ENCODE measurements at places on chromosomes 6 and 20.

DNA sequence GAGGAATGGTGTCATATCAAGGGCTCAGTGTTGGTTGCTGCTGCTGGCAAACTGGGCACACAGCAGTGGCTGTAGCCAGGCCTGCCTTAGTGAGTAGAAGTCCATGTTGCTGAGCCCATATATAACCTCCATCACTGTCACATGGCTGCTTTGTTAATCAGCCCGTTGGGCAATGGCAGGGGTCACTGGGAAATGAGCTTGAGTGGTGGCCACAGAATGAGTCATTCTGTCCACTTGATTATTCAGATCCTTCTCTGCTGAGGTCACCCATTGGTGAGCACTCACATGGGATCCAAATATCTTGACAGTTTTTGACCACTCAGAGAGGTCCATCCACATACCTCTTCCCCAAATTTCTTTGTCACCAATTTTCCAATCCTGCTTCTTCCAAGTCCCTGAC lies 898.9 kb upstream of the EYS start:
- no peak for DNase-seq

DNA sequence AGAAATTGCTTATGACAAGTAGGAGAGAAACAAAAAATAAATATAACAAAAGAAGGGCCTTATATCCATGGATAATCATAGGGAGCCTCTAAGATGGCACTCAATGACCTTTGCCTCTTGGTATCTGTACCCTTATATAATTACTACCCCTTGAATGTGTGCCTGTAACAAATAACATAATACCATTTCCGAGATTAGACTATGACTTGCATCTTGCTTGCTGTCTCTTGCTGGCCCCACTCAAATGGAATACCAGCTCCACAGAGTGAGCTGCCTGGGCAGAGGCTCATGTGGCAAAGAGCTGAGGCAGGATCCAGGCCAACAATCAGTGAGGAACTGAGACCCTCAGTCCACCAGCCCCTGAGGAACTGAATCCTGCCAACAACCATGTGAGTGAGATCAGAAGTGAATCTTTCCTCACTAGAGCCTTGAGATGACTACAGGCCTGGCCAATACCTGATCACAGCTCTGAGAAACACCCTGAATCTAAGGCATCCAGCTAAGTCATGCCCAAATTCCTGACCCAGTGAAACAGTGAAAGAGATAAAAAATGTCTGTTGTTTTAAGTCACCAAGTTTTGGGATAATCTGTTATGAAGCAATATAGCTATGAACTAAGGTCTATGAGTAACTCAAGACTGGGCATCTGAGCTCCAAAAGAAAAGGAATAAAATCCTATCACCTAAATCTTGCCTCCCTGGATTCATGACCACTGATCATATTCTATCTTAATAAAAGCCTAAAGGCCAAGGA lies 5.5 kb downstream of the KATNA1 start:
- DNase-seq = no peak

DNA sequence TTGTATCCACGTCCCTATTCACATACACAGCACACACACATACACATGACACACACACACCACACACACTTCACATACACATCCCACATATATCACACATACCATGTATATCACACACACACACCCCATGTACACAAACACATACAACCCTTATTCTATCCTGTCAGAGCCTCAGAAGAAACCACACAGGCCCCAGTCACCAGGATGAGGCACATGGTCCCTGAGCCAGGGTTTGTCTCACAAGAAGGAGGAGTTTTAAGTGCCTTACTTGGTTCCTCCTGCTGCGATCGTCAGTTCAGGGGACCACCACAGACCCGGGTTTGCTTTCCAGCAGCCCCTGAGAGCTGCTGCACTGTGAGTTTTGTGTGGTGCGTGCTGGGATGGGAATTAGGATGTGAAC lies 23.6 kb downstream of the BFSP1 start:
- DNase-seq = no peak

DNA sequence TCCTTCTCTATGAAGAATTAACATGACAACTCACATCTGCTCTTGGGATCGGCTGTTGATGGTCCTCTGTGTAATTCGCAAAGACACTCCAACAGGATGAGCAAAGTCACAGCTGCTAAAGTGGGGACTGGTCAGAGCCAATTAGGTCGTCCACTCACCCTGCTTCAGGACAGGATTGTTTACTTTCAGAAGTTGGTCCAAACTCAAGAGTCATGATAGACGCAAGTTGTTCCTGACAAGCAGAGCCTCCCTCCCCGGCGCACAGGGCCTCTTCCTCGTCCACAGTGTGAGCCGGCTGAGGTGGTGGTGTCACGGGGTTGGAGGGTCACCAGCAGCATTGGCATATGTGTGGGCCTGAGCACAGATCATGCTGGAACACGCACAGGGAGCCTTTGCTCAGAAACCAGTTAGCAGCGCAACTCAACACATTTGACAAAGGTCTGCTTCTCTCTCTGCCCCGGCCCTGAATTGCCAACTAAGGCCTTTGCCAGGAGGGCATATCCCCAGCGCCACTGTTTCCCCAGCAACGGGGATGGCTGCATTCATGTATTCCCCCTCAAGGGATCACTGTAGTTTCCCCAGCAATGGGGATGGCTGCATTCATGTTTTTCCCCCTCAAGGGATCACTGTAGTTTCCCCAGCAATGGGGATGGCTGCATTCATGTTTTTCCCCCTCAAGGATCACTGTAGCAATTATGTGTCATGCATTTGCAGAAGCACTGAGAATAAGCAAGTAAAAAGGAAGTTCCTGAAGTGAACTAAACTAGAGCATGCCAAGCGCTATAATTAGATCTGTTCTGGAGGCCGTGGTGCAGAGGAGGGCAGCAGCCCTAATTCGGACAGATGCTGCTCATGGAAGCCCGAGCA lies 111.7 kb downstream of the THBS2 start:
- DNase-seq = no peak

GRCh38 chr20:55472704-55473103 lies 532.6 kb downstream of the CBLN4 start:
- DNase-seq = no peak

DNA sequence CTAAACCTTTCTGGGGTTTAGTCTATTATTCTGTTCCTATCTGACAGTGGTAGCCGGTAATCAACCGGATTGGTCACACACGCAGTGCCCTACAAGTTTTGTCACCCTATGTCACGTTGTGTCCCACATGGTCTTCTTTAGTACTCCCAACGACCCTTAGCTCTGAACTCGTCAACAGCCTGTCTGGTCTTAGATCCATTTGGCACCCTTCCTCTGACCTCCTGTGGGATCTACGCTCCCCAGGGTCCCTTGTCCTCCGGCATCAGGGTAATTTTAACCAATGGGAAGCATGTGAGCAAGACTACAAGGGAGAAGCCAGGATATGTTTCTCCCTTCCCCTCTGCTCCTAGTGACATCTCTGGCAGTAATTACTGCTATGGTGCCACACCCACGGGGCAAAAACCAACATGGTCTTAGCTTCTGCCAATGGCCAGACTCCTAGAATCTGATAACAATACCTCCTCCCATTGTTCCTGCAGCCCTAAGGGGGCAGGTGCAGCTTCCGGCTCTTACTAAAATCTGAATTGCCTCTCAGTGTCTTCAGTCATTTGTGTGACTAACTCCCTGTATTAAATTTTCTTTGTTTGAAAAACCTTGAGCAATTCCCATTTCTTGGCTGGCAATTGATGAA lies 56.6 kb downstream of the MAFB start:
- DNase-seq = no peak

DNA sequence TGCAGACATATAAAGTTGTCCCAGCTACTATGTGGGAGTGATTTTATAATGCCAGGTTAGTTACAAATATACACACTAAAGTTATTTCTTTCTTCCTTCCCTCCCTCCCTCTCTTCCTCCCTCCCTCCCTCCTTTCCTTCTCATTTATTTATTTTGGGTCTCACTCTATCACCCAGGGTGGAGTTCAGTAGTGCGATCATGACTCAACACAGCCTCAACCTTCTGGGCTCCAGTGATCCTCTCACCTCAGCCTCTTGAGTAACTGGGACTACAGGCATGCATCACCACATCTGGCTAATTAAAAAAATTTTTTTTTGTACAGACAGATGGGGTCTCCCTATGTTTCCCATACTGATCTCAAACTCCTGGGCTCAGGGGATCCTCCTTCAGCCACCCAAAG lies 59.2 kb downstream of the PHF20 start:
- no peak for DNase-seq

DNA sequence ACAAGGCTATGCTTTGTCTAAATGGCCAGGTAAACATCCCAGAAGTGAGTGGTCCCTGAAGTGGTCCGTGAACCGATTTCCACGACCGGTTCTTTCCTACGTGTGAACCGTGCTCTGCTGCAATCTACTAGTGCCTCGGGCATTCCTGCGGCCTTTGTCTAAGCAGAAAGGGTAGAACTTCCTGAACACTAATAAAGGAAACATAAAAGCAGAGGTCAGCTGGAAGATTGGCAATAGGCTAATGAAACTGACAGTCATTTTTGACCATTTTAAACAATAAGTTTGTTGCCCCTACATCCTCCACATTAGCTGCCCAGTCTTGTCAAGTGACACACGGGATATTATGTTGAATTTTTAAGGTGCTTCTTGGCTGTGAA lies 410.0 kb downstream of the PLCB1 start:
- DNase-seq = no peak

- DNase-seq = no peak
Measured at GRCh38 chr6:17536586-17536985, 63.5 kb upstream of the FAM8A1 start.

DNA sequence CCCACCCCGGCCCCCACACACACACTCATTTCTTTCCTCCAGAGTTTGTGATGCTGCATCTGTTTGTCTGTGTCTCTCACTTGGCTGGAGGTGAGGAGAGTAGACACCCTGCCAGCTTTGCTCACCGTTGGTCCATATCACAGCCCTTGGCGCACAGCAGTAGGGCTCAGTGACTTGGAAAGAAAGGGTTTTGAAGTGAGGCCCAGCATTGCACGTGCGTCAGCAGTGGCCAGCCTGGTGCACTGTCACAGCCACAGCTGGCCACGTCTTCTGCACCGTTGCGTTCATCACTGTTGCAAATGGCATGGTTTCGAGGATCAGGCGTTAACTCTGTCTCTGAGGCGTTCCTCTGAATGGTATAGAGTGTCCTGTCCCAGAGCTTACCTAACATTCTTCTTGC lies 3.7 kb downstream of the WFDC5 start:
- no peak for DNase-seq

DNA sequence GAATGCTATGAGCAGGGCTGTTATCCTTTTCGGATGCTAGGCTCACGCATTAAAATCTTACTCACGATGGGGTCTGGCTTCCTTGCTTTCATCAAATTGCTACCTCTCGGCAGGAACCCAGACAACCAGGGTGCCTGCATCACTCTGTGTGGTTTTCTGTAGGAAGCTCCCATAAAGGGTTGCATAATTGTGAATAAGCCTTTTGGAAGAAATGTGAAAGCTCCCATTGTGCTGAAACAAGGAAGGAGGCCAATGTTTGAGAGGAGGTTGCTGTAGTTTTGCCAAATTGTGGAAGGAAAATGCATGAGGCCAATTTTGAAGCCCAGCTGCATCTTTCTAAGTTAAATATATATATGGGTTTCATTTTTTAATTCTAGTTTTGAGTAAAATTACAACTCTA lies 615.5 kb downstream of the C6orf118 start:
- no peak for DNase-seq

- no peak for DNase-seq
Measured at GRCh38 chr6:106184629-106185028, 98.5 kb downstream of the PRDM1 start.

DNA sequence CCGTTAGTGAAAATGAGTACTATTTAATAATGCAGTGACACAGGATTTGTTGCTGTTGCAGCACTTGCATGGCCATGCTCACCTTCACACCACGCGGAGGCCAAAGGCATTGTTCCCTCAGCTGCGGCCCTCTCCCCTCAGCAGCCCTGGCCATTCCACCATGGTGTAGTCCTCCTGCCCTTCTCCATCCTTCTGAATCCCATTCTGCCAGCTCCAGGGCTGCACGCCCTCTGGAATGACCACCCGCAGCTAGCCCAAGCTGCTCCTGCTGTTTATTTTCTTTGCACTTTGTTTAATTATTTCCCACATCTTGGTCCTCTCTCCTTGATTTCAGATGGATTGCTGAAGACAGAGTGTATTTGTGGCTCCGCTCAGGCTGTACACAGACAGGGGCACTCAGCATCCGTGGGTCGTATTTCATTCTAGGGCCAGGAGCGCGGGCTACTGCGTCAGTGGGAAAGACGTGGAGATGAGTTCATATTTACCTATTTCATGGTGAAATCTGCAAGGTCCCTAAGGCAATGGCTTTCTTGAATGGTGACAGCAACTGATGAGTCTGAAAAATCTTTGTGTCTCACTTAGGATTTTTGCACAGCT lies 81.4 kb upstream of the DUSP22 start:
- DNase-seq = no peak

GRCh38 chr6:3987053-3987452 lies 91.9 kb downstream of the FAM217A start:
- no peak for DNase-seq

- DNase-seq = no peak
Measured at GRCh38 chr6:6780231-6780630, 191.7 kb downstream of the LY86 start.

DNA sequence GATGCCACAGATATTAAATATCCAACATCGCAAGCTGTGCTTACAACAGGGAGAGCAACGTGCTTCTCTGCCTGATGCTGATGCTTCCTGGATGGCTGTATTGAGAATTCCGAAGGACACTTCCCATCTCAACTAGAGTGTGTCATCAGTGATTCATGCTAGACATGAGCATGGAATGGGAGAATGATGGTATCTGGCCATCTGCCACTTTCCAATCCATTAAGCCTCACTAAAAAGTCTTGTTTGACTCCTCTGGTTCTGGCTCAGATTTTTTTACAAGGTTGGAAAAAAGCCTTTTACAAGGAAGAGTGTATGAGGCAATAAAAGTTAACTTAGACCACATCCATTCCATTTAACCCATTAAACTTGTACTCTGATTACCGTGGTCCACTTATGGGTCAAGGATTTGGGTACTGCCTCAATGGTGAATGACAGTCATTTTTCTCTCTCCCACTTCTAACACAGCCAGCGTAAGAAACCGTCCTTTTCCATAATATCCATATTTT lies 265.3 kb downstream of the UST start:
- no peak for DNase-seq

- no peak for DNase-seq
Measured at GRCh38 chr6:125312478-125312877, 10.7 kb upstream of the HDDC2 start.

GRCh38 chr20:10313215-10313614 lies 94.6 kb downstream of the SNAP25 start:
- no peak for DNase-seq

DNA sequence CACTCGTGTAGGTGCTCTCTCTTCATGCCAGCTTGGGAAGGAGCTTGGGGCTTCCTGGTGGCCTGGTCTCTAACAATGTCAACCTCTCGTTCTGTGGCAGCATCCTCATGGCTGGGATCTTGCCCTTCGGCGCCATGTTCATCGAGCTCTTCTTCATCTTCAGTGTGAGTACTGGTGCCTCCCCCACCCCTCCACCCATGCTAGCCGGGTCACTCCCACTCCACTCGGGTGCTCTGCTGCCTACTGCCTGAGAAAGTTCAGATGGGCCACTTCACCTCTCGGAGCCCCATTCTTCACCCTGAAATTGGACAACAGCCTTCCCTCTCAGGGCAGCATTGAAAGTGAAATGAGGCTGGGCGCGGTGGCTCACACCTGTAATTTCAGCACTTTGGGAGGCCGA lies 48.8 kb downstream of the TM9SF4 start:
- no peak for DNase-seq

- DNase-seq = no peak
Measured at GRCh38 chr6:101572627-101573026, 179.1 kb downstream of the GRIK2 start.
